ENCODE measurements at places on chromosomes 2 and 18.

- no peak for DNase-seq
Observed at GRCh38 chr18:54958704-54959625, at the start of gene CCDC68. TSS of gene CCDC68 (minus strand) at chr18:54959461. CDS start at chr18:54942791, 16,670 bp downstream.

GRCh38 chr2:201248288-201248844 is 12.0 kb upstream of the CASP8 start:
- no peak for DNase-seq

DNA sequence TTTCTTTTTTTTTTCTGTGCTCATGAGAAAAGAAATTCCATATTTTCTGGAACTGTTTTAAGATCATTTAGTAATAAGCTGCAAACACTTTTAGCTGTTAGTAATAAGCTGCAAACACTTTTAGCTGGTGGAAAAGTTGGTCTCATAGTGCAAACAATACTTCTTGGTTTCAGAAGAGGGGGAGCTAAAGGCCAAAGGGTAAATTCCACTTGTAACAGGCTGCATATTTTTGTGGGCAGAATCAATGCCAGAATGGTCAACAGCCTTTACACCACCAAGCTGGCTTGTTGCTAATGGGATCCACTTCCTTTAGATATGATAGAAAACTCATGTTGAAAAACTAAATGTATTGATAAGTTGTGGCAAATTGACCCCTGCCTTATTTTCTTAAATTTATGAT is 356.8 kb downstream of the NR4A2 start:
- DNase-seq: no peak

GRCh38 chr2:178482437-178482836 is 2.2 kb downstream of the PLEKHA3 start:
- DNase-seq: no peak

DNA sequence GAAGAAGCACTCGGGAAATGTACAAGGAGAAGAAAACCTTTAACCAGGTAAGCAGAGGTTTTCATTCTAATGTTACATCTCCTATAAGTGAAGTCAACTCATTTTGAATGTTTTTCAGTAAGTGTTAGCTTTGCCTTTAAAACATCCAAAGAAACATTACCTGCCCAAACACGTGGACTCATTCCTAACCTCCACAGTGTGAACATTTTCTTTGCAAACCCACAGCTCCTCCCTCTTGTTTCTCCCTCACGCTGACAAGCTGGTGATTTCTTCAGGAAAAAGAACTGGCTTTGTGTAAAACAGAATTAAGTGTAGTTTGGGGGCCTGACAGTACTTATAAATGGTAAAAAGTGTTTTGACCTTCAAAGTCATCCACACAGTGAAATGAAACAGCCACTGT is 72.5 kb downstream of the MTCL1 start:
- no peak for DNase-seq

DNA sequence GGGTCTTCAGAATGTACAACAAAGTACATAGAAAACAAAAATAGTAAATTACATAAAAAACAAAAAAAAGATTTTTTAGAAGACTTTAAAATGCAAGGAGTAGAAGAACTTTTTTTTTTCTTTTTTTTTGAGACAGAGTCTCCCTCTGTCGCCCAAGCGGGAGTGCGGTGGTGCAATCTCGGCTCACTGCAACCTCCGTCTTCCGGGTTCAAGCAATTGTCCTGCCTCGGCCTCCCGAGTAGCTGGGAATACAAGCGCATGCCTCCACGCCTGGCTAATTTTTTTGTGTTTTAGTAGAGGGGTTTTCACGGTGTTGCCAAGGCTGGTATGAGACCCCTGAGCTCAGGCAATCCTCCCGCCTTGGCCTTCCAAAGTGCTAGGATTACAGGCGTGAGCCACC is 104.5 kb upstream of the ZC3H15 start:
- no peak for DNase-seq

GRCh38 chr2:69644506-69644979 is 1.0 kb upstream of the AAK1 start:
- DNase-seq: no peak

DNA sequence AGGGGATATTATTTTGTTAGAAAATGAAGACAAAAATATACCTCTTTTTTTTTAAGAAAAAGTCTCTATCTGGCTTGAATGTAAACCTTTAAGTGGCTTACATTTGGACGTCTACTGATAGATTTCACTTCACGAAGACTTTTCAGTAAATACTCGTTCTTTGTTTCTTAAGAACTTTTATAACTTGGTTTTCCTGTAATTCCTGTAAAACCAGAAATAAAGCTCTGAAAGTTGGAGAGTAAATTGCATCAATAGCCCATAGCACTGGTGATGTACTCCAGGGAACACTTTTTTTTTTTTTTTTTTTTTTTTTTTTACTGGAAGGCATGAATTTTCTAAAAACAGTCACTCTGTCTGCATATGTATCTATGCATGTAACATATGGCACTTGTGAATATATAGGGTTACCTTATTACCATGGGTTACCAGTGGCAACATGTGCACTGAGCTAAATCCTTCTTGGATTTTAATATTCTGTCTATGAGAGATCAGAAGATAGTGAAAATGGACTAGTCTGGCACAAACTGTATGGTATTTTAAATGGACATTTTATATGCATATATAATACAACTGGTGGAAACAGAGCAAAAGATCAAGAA is 309.2 kb upstream of the TCF4 start:
- DNase-seq: no peak

GRCh38 chr18:67301592-67301991 is 214.9 kb downstream of the DSEL start:
- no peak for DNase-seq

DNA sequence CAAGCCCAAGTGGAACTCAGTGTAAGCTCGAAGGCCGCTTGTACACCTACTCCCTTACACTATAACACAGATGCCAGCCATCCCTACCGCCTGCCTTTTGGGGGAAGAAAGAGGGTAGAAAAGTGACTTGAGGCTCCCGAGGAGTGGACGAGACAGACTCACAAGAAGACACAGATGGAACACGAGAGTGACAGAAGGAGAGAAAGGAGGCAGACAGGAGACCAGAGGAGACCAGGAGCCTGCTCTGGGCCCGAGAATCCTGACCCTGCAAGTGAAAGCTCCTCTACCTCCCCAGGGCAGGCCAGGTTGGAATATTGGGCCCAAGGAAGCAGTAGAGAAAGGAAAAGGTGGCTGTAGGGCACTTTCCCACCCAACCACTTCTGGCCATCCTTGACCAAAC is 23.4 kb upstream of the TNS1 start:
- no peak for DNase-seq

- no peak for DNase-seq
Observed at GRCh38 chr2:88057437-88057844, 1.9 kb upstream of the KRCC1 start.

DNA sequence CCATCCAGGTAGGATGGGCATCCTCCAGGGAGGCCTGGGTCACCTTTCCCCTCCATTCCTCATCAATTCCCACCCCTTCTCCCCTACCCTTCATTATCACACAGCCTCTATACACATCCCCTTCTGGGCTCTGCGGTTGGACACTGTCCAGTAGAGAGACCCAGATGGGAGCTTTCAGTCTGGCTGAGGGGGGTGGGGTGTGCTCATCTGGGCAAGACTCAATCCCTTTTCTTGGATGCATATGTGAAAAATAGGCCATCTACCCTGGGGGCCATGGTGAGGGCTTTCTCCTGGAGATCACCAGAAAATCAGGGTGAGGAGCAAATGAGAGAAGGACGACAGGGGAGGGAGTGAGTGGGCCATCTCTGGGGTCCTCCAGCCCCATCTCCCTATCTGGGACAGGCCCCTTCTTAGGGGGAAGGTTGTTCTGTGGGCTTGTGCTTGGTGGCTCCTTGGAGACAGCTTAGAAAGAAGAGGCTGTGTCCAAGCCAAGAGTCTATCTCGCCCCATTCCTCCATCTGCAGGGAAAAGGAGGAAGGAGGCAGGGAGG is 160.1 kb downstream of the DYSF start:
- DNase-seq: no peak

- no peak for DNase-seq
Observed at GRCh38 chr2:55840460-55840859, 83.1 kb downstream of the EFEMP1 start.

DNA sequence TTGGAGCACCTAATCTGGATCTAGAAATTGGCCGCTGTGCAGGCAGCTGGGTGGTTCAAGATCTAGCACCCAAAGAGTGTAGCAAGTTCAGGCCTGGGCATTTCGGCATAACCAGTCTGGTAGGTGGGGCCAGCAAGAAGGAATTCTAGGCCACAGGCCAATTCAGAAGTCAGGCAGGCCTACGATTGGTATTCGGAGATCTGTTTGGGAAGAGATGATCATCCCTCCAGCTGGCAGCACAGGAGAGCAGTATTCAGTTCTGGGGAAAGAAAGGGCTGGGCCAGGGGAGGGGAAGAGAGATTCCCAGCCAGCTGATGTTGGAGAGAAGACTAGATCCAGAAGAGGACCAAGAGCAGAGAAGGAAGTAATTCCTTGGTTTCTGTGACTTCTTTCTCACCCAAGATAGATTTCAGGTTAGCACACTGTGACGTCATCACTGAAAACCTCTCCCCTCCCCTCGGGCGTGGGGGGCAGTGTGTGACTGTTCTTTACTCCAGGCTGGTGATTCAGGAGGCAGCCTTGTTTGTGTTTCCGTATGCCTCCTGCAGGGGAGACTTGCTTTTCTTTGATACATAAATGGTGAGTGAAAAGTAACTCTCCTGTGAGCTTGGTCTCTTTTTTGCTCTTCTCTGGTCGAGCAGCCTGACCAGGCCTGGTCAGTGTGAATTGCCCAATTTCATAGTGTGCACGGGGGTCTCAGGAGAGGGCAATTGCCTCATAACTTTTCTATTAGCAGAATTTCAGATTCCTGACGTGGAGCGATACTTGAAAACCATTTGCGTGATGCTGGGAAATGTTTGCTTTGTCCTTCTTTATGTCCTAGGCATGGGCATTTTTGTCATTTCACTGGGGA is 61.1 kb downstream of the MEIS1 start:
- no peak for DNase-seq

DNA sequence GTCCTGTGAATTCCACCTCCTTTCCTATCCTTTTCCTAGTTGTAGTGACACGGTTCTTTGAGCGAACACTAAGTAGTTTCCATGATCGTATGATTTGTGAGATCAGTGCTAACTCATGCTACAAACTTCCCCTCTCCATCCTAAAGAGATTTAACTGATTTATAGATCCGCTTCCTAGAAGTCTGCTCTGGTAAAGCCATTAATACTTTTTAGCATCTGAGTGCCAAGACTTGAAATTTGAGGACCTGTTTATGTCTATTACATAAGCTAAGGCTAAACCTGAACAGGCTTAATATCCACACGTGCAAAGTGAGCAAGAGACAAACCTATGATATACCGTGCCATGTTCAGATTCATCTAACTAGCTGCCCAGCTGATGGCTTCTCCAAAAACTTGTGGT is 14.9 kb downstream of the PROKR1 start:
- no peak for DNase-seq

- DNase-seq: no peak
Observed at GRCh38 chr2:228016402-228016801, 145.0 kb downstream of the DAW1 start.

- no peak for DNase-seq
Observed at GRCh38 chr2:224915136-224915535, 127.1 kb downstream of the DOCK10 start.

- DNase-seq: no peak
Observed at GRCh38 chr18:5912566-5912965, 17.2 kb upstream of the TMEM200C start.

GRCh38 chr2:184444217-184444616 is 154.1 kb upstream of the ZNF804A start:
- DNase-seq: no peak

GRCh38 chr2:150441226-150441625 is 46.2 kb downstream of the RND3 start:
- DNase-seq: no peak

GRCh38 chr2:223591596-223591995 is 10.6 kb downstream of the SCG2 start:
- DNase-seq: no peak

DNA sequence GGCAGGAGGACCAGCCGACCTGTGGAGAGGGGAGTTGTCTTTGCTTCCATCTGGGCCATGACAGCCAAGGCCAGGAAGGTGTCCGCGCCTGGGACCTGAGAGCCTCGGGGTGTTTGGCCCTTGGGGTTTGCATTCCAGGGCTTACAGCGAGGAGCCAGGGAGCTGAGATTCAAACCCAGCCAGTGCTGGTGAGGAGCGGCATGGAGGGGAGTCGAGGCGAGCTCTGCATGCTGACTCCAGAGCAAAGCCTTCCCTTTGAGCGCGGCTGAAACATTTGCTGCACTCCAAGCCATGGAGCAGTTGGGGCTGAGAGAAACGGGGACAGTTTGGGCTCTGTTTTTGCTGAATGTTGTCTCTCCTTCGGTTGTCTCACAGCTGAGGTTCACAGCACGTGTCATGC is 77.4 kb downstream of the TWIST2 start:
- no peak for DNase-seq

DNA sequence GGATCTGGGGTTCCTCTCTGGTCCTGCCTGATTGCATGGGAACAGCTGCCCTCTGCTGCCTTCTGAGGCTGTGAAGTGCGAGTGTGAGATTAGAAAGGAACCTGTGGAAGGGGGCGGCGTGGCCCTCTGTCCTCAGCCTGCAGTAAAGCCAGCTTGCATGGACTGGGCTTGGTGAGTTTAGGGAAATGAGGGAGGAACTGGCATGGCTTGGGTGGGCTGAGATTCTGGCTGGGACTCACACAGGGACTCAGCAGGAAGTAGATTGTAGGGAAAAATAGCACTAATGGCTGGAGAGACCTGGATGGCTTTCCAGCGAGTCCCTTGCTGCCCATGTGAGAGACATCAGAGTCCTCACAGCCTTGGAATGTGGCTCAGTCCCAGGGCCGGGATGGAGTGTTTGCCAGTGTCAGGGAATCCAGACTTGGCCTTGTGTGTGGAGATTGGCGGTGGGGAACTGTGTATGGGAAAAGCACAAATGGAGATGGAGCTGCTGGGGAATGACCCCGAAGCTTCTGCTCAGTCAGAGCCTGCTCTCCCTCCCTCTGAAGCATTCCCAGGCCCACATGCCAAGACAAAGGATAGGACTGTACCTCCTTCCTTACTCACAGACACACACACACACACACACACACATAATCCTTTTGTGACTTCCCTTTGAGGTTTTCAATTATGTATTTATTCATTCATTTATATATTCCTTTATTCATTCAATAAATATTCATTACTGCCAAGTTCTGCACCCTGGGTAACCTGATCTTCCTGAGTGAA is 115.4 kb downstream of the ACAA2 start:
- DNase-seq: no peak

DNA sequence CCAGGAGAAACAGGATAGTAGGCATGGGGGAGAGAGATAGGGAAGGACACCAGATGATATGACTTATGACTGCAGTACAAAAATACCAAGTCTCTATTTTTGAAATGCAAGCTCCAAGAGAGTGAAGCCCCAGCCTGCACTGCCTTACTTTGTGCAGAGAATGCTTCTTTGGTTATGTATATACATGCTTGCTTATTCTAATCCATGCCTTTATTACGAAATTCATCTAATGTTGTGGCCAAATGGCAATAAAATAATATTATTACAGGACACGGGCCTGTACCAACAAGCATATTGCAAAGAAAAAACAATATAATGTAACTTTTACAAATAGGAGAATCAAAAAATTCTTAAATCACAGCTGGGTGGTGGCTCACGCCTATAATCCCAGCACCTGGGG is 110.8 kb downstream of the BCL11A start:
- no peak for DNase-seq
